Psoas muscle (tissue), 8 donors: ENCODE measurements at places on chromosomes 16 and 17. TPM values are rescaled to one million over a fixed set of nuclear protein-coding genes. Genes with fewer than 3 reads are reported as not detected.
A peak's percentile ranks its signal among the peaks of the same experiment; 100 is the strongest.

- H3K36me3 ChIP-seq: no peaks in the 10 kb centered on the region
- no peaks in the 10 kb centered on the region for H3K4me1 ChIP-seq
- H3K4me3 ChIP-seq: no peak overlapping the region
- H3K27me3 ChIP-seq: no peaks in the 10 kb centered on the region
These were observed 358.5 kb downstream of the CA10 start for GRCh38 chr17:51799981-51800380.

- H3K36me3 ChIP-seq: peaks cover 30% of the 10 kb centered on the region
- H3K27me3 ChIP-seq: no peaks in the 10 kb centered on the region
- H3K4me3 ChIP-seq: peak overlapping the region; percentile 80
- DNase-seq: no peak
- peak overlapping the region; percentile 90 for H3K27ac ChIP-seq
These were observed 2.7 kb upstream of the TRAF7 start for GRCh38 chr16:2152695-2153506.

Gene CBFA2T3
- 6.2 TPM for total RNA-seq

Gene PTGES3L
- total RNA-seq: 48.7 TPM
